Smooth muscle cell of the umbilical artery (primary cell): ENCODE measurements at places on chromosomes 1 and 21. TPM values are rescaled to one million over a fixed set of nuclear protein-coding genes. Genes with fewer than 3 reads are reported as not detected.

Gene RHOU
- total RNA-seq: 2.8 and 11.0 TPM in 2 replicates

Gene HNRNPCL2
- total RNA-seq: not detected in 2 replicates

Gene RHEX
- not detected in 2 replicates for total RNA-seq

Gene WDR4
- 9.2 and 21.8 TPM in 2 replicates for total RNA-seq

Gene CSRP1
- total RNA-seq: 1,211 and 1,696 TPM in 2 replicates
